Naive B cell (primary cell): ENCODE measurements at places on chromosomes 2 and 18.

GRCh38 chr18:59049721-59050660 lies 89.7 kb upstream of the SEC11C start:
- no peak for DNase-seq

GRCh38 chr2:7557376-7557775 lies 640.2 kb downstream of the RNF144A start:
- no peak for DNase-seq

DNA sequence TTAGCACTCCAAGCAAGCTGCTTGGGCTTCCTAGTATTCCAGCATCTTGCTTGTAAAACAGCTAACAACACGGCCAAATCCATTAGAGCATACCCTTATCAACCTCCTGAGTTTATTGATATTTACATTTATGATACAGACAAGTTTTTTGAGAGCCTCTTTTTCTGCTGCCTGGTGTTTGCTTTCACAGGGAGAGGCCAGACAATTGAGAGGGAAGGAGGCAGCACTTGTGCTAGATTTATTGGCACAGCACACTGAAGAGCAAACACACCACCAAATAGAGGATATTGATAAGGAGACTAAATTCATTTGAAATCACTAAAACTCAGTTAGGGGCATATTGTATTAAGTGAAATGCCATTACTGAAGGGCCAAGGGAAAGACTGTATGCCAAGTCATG lies 1142.3 kb upstream of the FANCL start:
- no peak for DNase-seq

GRCh38 chr2:9256570-9257043 lies 50.0 kb downstream of the ASAP2 start:
- no peak for DNase-seq
